B cell (primary cell): ENCODE measurements at places on chromosomes 3 and 15.
A peak's percentile ranks its signal among the peaks of the same experiment; 100 is the strongest.

- no peak for DNase-seq
Measured at GRCh38 chr3:44132061-44132460, 109.6 kb upstream of the TOPAZ1 start.

- no peak for DNase-seq
Measured at GRCh38 chr15:77983091-77983707, 94.3 kb downstream of the TBC1D2B start.

- no peak for DNase-seq
Measured at GRCh38 chr3:94098452-94098851, 35.6 kb downstream of the NSUN3 start.

DNA sequence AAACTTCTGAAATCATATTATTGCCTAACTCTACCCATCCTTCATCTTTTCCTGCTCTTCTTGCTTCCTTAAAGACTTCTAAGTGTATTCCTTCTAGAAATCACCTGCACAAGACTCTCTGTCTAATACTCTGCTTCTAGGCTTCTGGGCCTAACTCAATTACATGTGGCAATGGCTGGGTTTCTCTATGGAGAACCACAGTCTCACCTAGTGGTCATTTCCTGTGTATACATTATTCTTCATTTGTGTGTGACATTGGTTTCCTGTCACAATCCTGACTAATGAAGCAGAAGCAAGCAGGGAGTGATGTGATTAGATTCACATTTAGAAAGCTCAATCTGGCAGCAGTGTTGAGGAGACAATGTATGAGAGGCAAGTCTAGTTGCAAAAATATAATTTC lies 16.9 kb upstream of the CLDN1 start:
- no peak for DNase-seq

DNA sequence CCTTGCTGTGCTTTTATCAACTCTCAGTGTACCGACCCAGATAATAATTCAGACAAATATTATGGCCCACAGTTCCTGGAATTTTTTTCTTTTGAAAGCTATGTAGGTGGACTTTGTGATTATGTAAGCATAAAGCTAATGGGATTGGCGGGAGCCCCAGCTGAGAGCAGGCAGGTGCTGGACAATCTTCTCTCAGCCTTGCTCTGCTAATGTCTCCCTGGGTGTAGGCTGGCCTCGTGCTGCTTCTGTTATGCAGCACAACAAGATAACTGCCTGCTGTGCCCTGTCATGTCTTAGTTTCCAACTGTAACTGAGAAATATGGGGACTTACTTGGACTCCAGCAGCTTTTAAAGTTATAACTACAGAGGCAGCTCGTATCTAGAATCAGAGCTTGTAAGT lies 415.0 kb downstream of the PDCD6IP start:
- DNase-seq = no peak

DNA sequence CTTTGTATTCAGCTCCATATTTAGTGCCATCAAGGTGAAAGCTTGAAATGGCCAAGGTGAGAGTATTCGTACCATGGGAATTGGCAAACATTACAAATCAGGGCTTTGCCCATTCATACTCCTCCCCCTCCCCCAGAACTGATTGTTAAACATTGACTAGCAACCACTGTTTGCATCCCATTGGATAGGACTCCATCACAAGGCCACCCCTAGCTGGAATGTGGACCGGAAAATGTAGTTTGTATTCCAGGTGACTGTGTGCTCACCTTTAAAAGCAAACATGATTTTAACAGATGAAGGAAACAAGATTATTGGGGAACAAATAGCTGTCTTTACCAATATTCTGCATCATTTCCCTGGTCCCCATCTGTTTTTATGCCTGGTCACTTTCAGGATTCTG lies 14.1 kb downstream of the ST3GAL6 start:
- no peak for DNase-seq

DNA sequence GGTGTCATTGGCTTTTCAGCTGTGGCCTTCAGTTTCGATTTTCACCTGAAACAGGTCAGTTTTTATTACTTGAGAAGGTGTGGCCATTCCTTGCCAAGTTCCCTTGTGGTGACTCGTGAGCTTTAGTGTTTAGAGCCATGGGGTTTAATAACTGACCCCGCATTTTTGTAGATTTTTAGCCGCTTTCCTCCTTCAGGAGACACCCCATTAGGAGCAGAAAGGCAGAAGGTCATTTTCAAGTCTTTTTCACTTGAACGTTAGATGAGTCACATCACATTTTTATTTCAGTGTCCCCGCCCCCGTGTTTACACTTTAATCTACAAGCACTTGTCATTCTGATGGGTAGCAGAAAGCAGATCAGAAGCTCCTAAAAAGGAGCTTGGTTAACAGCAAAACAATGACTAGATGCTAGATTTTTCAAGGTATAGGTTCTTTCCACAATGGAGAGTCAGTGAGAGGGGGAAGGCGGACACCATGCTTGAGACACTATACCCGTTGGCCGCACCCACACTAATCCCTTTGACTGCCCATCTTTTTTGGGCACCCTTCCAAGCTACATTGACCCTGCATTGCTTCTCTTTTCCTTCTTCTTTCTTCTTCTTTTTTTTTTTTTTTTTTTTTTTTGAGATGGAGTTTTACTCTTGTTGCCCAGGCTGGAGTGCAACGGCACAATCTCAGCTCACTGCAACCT lies 132.7 kb downstream of the GHSR start:
- DNase-seq = no peak

DNA sequence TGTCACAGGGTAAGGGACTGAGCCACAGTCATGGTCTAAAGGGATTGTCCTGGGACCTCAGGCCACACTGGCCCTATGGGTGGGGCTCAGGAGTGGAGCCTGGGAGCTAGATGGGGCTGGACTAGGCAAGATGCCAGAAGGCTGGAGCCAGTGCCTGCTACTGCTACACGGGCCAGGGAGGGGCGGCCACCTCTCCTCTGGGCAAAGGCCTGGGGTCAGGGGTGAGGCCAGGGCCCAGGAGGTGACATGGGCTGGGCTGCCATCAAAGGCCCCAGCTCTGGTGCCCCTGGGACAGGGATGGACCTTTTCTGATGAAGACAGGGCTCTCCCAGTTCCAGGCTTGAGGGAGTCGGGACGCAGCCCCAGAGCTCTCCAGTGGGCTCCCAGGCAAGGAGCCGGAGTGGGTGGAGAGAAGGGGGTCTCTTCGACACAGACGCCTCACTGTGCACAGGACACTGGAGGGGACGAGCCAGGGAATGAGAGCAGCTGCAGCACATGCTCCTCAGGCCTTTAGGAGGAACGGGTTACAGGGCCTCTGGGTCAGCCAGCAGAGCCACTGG lies 62.1 kb upstream of the IQSEC1 start:
- no peak for DNase-seq

- no peak for DNase-seq
Measured at GRCh38 chr3:81749265-81749664, 12.2 kb downstream of the GBE1 start.

- no peak for DNase-seq
Measured at GRCh38 chr3:69271098-69271497, 114.8 kb downstream of the FRMD4B start.

- peak; percentile 17 for DNase-seq
Measured at GRCh38 chr15:81133782-81134461, at the start of gene CFAP161. Gene CFAP161, plus strand, starts transcription at chr15:81134270. Its CDS starts 60 bp downstream, at chr15:81134330.

GRCh38 chr3:122668930-122669730 lies 11.5 kb upstream of the PARP14 start:
- DNase-seq = no peak

- DNase-seq = no peak
Measured at GRCh38 chr15:91102546-91103330, 2.7 kb downstream of the SV2B start.

DNA sequence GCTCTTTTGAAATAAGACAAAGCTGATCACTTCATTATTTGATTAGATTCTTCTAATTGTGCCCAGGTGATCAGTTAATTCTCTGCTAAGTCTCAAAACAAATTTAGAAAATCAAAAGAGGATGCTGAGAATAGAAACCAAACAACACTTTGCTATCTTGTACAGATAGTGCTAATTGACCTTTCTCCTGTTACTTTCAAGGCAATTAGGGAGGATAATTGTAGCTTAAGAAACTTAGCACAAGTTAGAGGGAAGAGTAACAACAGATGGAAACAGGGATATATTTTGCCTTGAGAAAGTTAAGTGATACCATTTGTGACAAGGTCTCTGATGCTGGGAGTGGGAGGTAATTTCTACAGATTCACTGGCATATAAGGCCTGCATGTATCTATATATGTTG lies 344.8 kb upstream of the GRM7 start:
- DNase-seq = no peak

- DNase-seq = no peak
Measured at GRCh38 chr3:4438296-4438695, 28.8 kb downstream of the SUMF1 start.

- no peak for DNase-seq
Measured at GRCh38 chr3:98892263-98892662, 9.2 kb downstream of the DCBLD2 start.

- DNase-seq = no peak
Measured at GRCh38 chr15:74800559-74801094, 12.0 kb upstream of the LMAN1L start.

DNA sequence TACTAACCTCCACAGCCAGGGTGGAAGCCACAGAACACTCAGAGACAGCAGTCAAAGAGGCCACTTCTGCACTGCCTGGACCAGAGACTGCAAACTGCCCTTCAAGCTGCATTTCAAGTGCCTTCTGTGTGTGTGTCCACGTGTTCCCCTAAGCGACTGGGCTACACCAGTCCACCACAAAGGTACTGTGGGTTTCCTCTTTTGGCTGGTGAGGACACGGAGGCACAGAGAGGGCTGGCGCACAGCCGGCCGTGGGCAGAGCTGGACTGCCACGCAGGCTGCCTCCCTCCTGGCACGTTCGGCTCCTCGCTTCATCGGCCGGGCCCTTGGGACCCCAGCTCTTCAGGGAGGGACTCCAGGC lies 60.9 kb downstream of the MGLL start:
- DNase-seq = peak; percentile 33

- no peak for DNase-seq
Measured at GRCh38 chr3:194160158-194160557, 24.2 kb downstream of the HES1 start.

- DNase-seq = peak; percentile 76
Measured at GRCh38 chr3:108662142-108662738, 72.7 kb downstream of the DZIP3 start.

DNA sequence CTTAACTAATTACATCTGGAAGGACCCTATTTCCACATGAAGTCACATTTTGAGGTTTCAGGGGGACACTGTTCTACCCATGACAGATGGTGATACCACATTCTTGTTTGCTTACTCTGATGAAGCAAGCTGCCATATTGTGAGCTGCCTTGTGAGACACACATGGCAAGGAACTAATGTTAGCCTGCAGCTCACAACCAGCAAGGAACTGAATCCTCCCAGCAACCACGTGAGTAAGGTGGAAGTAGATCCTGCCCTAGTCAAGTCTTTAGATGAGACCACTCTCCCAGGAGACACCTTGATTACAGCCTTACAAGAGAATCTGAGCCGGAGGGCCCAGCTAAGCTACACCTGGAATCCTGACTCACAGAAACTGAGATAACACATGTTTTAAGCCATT lies 160.1 kb downstream of the PDE8A start:
- no peak for DNase-seq

DNA sequence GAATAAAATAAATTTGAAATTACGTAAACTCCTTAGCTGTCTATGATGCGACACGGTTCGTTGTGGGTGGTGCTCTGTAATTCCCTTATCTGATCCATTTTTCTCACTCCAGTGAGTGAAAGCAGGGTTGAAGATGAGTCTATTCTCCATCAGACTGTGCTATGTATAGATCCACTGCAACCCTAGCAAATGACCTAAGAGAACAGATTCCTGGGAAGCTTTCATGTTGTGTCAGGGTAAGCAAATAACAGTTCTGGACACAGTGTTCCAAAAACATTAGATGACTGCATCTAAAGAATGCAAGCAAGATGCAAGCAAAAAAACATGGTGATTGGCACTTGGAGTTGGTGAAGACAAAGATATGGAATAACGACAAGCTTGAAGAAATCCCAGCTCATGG lies 239.3 kb downstream of the SLC9A9 start:
- DNase-seq = no peak

DNA sequence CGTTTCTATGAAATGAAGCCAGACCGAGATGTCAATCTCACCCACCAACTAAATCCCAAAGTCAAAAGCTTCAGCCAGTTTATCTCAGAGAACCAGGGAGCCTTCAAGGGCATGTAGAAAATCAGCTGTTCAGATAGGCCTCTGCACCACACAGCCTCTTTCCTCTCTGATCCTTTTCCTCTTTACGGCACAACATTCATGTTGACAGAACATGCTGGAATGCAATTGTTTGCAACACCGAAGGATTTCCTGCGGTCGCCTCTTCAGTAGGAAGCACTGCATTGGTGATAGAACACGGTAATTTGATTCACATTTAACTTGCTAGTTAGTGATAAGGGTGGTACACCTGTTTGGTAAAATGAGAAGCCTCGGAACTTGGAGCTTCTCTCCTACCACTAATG lies 41.9 kb upstream of the TRA2B start:
- no peak for DNase-seq

- no peak for DNase-seq
Measured at GRCh38 chr15:78280319-78281072, 16.1 kb downstream of the DNAJA4 start.

DNA sequence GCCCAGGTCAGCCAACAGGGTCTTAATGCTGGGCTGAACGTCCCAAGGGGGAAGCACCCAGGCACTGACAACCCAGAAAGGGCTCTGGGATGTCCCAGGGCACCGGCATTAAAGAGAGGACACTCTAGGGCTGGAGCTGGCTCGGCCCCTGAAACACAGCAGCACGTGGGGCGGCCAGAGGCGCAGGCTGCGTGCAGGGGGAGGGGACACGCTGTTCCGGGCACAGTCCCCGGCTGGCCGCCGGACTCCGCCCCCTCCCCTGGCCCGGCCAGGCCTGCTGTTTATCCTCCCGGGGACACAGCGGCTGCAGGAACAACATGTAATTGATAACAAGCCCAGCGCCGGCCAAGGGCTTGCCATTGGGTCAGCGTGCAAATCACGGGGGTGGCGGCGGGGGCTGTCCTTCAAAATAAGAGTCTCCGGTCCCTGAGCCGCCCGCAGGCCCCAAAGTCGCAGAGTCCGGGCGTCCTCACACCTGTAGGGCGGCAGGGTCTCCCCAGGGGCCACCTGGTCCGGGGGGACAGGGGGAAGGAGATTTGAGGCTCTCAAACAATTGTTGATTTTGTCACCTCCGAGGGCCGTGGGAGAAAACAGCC lies 1.3 kb downstream of the KLF15 start:
- no peak for DNase-seq

DNA sequence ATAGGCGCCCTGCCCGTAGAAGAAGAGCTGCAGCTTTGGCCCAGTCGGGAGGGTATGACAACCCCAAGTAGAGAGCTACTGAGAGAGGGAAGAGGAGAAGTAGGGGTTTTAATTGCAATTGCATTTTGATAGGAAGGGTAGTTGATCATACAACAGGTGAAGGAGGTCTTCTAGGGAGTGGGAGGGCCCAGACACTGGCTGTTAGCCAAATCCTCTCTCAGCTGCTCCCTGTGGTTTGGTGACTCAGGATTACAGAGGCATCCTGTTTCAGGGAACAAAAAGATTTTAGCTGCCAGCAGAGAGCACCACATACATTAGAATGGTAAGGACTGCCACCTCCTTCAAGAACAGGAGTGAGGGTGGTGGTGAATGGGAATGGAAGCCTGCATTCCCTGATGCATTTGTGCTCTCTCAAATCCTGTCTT lies 408.9 kb upstream of the THBS1 start:
- no peak for DNase-seq

- peak; percentile 73 for DNase-seq
Measured at GRCh38 chr3:5016211-5017161, 37.2 kb downstream of the BHLHE40 start.
